ENCODE measurements at places on chromosomes 12 and 14.

GRCh38 chr14:101620821-101621785, 59.8 kb downstream of the DIO3 start:
- no peak for DNase-seq

- peak; percentile 65 for DNase-seq
Observed at GRCh38 chr12:55930771-55931316, at the start of gene DGKA. TSS of gene DGKA (plus strand) at chr12:55931162. CDS start at chr12:55936504, 5,342 bp downstream.

DNA sequence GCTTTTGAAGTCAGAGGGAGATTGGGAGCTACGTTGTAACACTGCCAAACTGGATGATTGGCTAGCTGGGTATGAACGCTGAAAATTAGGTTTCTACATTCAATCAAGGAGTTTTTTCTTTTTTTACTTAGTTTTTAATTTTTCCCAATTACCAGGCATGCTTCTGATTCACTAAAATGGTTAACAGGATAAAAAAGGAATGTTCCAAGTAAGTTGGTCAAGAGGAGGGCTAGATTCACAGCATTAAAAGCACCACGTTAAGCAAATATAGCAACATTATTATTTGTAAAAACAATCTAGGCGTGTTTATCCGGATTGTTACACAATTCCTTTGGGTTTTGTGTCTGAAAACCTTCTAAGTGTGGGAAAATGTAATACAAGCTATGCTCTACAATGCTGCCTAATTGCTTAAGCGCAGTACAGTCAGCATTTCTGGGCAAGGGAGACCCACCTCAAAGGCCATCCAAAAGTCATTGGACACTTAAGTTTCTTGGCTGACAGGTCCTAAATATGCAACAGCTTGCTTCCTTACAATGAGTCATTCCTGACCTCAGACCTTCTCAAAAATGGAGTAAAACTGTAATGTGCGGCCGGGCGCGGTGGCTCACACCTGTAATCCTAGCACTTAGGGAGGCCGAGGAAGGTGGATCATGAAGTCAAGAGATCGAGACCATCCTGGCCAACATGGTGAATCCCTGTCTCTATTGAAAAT, 1.2 kb downstream of the RPLP0 start:
- DNase-seq = no peak

DNA sequence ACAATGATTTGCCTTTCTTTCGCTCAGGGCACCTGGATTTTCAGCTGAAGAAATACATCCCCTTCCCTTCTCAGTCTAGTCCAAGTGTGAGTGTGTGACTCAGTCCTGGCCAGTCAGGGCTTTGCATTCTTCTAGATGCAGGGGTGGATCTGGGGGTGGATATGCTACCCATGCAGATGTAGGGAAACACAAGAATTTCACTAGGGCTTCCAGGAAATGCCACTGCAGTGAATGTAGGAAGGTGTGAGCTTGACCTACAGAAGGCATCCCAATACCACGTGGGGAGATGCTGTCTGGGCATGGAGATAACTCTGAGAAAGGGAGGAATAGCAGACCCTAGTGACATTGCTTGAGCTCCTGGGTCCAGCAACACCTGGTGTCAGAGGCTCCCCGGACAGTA, 404.2 kb downstream of the GLT1D1 start:
- no peak for DNase-seq

- DNase-seq = no peak
Observed at GRCh38 chr12:87439990-87440827, 589.0 kb downstream of the C12orf50 start.

DNA sequence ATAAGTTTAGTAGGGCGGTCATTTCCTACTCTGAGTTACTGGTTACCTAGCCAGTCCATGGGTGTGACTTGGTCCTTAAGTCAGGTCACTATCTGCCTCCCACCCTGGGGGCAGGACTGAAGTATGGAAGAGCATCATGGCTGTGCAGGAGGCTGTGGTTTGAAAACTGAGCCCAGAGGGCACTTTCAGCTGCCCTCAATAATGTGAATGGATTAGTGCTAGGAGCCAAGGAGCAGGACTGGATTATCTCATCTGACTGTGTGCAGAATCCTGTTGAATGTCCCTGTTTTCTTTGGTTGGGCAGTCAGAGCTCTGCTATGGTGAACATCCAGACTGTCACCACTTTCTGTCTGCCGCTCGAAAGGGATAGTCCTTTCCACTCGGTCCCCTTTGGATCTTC, 1.6 kb downstream of the ATXN7L3B start:
- DNase-seq = no peak

- no peak for DNase-seq
Observed at GRCh38 chr12:50999093-50999492, 27.1 kb downstream of the SLC11A2 start.

DNA sequence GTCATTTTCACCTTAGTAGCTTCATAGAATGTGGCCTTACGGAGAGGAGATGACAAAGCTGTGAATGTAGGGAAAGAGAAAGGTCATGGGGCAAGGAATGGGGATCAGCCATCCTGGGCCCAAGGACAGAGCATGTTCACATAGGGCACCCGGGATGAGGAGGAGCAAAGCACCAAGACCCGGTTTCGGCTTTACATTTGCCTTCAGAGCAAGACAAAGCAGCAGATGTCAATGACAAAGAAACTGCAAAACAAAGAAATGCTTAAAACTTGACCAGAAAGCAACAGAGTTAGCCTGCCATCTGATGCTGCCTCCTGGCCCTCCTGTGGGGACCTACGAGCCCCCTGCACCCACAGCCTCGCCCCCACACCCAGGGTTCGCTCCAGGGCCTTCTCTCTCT, 249.2 kb downstream of the SLC41A2 start:
- DNase-seq = no peak

- no peak for DNase-seq
Observed at GRCh38 chr12:8453021-8453513, 2.7 kb upstream of the CLEC6A start.

DNA sequence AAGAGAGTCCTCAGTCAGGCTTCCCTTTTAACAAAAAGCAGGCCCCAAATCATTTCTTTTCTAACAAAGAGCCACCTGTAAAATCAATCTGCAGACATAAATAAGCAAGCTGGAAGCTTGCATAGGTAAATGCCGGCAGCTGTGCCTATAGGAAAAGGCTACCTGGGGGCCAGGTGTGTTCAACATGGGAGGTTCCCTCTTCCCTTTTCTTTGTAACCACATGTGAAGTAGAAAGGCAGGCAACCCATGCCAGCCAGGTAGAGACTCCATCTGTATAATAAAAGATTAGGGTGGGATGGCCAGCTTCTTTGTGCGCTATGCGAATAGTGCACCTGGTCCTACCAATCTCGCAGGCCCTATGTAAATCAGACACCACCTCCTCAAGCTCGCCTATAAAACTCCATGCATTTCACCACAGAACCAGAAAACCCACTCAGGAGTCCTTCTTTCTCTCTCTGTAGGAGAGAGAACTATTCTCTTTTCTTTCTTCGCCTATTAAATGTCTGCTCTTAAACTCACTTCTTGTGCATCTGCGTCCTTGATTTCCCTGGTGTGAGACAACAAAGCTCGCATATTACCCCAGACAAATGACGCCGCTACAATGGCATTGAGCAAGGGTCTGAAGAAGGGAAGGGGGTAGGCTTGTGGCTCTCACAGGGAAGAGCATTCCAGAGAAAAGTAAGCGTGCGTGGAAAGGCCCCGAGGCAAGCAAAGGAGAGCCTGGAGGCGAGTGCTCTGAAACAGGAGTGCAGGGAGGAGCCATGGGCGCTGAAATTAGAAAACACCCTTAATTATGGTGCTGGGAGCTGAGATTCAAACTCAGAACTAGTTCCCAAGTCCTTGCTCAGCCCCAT, 67.2 kb downstream of the TTC9 start:
- DNase-seq = peak; percentile 67

DNA sequence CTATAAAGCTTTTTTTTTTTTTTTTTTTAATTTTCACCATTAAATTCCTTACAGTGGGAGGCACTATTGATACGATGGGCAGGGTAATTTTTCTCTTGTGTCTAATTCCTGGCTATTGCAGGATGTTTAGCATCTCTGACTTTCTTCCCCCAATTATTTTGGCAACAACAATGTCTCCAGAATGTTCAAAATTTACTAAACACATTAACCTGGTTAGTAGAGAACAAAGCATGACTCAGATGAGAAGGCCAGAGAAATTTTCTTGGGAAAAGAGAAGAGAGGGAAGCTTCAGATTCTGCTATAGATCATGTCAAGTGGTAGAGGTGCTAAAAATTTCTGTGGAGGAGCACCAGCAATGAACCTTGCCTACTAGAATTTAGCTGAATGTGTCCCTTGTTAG, 171.5 kb upstream of the PRICKLE1 start:
- DNase-seq = no peak

GRCh38 chr14:52380294-52380693, 66.2 kb downstream of the PTGER2 start:
- DNase-seq = no peak

DNA sequence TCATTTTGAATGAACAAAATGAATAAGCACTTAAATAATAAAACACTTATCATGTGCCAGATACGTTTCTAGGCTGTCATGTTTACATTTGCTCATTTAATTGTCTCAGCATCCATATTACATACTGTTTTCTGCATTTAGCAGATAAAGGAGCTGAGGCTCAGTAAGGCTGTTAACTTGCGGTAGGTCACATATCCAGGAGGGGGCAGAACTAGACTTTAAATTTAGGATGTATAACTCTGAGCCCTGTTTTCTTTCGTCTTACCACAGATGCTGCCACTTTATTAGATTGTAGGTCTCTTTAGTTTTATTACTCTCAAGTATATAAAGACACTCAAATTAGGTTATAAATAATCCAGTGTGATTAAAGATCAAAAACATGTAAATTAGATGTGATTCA, 17.7 kb downstream of the IRAK4 start:
- DNase-seq = peak; percentile 8

DNA sequence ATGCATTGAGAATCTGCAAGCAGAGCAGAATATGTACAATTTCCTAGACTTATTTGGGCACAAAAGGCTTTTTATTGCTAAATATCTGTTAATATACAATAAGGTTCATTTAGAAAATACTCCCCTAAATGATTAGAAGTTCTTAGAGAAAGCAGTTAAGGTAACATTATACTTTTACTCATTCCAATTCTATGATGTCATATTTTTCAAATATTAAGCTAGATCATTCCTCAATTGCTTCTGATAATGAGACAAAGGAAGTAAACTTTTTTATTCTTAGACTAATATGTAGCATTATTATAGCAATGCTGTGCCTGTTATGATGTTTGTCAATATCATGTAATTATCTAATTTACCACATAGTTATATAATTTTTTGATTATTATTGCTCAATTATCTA, 447.0 kb downstream of the SLC16A7 start:
- no peak for DNase-seq

DNA sequence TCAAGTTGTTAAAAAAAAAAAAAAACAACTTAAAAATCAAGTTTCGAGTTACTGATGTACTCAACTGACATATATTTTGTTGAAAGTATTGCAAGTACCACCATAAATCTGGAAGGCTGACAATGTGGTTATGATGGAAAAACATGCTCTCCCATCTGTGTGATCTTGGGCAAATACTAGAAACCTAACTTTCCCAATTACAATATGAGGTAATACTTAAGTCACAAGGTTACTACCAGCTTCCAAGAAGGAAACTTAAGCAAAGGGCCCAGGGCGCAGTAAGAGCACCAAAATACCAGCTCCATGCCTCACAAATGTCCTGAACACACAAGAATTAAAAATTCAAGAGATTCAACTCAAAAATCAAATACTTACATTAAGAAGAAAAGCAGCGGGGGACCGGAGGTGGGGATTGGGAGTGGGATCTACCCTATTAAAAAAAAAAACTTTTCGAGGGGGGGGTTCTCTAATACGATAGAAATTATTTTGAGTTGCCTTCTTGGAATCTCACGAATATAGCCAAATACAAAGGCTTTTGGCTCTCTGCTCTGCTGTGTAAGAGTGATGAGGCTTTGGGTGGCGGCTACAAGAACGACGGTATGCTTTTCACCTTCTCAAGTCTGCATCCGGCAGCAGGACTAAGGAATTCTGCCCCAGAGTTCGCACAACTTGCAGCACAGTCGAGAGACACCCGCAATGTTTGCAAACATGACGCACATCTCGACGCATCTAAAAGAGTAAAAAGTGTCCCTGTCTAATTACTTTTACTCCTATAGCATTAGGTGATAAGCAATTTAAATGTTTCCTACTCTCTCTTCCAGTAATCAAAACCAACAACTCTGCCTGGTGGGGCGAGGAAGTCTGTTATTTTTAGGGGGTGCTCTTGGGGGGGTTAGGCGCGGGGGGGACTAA, 1.1 kb downstream of the SAV1 start:
- DNase-seq = peak; percentile 50

DNA sequence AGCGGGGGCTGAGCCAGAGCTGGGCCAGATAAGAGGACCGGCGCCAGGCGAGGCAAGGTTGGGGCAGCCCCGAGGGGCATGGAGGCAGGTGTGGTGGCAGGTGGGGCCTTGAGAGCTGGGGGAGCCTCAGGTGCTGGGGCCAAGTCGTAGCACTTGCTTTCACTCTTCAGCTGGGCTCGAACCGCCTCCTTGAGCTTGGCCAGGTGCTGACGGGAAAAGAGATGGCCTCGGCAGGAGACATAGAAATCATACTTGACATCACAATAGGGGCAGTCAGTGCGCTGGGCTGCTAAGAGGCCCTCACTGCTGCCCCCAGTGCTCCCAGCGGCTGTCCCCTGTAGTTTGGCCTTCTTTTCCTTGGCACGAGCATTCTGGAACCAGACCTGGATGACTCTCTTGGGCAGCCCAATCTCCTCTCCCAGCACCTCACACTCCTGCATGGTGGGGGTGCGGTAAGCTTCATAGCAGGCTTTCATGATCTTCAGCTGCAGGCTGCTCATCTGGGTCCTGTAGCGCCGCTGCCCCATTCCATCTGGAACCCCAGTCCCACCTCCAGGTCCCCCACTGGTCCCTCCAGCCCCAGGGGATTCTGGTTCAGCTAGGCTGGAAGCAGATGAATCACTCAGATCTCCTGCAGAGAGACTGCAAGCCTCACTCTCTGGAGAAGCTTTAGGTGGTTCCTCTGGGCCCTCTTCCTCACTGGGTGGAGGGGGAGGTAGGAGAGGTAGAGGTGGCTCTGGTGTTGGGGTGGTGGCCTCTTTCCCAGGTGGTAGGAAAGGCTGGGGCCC, 28.1 kb downstream of the ZFHX2 start:
- DNase-seq = no peak

DNA sequence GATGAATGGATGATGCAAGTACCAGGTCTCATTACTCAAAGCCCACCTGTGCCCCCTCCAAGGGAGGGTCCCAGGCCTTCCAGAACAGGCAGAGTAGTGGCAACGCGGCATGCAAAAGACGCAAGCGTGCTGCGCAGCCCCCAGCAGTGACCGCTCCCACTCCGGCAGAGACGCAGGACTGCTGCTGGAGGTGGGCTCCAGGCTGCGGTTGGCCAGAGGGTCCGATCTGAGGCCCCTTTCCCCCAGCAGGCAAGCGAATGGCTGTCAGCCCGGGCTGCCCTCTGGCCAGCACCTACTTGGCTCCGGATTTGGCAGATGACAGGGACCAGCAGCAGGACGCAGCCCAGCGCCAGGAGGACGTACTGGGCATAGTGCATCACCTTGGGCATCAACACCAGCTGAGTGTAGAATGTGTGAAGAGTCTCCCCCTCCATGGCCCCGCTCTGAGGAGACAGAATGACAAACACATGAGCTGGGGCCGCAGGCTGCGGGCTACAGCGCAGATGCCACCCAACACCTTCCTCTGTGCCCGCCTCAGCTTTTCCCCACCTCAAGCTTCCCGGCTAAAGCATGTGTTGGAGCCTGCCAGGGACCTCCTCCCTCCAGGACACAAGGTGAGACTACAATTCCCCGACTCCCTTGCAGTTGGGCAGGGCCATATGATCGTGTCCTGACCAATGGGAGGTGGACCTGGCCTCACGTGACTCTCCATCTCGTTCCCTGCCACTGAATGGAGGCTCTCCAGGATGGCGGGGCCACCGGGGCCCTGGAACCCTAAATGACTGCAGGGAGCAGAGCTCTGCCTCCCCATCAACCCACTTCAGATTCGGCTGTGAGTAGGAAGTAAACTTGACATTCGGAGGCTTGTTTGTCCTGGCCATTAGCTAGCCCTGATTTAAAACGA, 77.4 kb downstream of the SCARB1 start:
- DNase-seq = no peak

Data from NCI-H748 treated with DMSO at 0.1 percent for 48 hours (cell line).